ENCODE measurements at places on chromosomes 2 and 18.

DNA sequence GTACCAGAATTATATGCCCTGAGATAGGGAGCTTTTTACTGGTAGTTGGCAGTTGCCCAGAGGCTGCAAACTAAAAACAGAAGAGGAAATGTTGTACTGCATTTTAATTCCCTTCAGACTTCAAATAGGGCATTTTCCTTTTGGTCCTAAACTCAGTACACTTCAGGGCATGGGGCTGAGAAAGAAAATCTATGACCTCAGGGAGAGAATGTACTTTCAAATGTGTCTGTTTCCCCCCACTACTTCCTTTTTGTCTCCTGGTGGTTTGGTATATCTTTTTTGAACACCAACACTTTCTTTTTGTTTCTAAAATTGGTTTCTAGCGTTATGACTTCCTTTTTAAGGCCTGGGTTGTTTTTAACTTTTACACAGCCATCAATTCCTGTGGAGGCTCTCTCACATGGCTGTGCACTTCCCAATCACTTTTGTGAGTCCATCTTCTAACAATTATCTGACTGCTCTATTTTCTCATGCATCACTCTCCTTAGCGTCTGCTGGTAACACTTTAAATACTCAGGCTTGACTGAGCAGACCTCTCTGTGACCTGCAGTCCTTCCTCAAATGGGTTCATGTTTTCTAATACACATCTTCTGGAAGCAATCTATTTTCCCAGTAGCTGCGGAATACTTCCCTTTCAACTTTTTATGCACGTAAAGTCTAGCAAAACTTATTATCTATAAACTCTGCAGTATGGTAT, 596.0 kb downstream of the LRP1B start:
- no peak for DNase-seq

- DNase-seq, result no peak
Observed at GRCh38 chr2:101267671-101268656, 15.3 kb downstream of the CNOT11 start.

- DNase-seq, result no peak
Observed at GRCh38 chr2:2777876-2778275, 446.8 kb upstream of the MYT1L start.

GRCh38 chr2:234714711-234715110, 217.8 kb upstream of the ARL4C start:
- no peak for DNase-seq

GRCh38 chr18:75156139-75156750, 52.7 kb downstream of the PTGR3 start:
- DNase-seq, result no peak

DNA sequence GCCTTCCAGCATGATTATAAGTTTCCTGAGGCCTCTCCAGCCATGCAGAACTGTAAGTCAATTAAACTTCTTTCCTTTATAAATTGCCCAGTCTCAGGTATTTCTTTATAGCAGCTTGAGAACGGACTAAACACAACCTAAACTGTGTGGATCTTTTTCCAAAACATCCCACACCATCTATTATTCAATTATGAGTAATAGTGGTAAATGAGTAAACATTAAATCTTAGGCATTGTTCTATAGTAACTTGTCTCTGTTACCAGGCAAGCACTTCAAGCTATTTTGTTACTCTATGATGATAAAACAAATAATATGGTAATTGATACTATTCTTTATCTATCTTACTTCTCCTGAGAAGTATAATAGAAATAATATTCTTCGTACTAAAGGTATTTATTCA, 536.9 kb upstream of the CHAC2 start:
- DNase-seq, result no peak

GRCh38 chr18:50722311-50722710, 97.5 kb downstream of the MRO start:
- DNase-seq, result no peak

GRCh38 chr18:41266204-41266603, 688.8 kb upstream of the PIK3C3 start:
- no peak for DNase-seq

DNA sequence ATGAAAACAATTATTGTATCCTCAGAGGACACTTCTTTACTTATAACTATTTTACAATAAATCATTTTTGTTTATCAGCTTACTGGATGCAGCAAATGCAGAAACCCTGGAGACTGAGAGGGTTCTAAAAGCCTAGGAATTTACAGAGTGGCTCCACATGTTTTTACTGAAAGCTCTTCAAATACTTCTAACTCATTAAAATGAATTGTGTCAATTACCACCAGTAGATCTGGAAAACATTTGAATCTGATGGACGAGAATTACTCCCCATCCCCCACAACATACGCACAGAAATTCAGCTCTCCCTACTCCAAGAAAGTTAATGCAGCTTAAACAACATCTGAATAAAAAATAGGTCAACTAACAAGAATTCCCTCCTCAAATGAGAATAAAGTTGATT, 319.8 kb upstream of the FIGN start:
- no peak for DNase-seq

GRCh38 chr2:170707821-170708795, 7.0 kb upstream of the SP5 start:
- DNase-seq, result no peak

DNA sequence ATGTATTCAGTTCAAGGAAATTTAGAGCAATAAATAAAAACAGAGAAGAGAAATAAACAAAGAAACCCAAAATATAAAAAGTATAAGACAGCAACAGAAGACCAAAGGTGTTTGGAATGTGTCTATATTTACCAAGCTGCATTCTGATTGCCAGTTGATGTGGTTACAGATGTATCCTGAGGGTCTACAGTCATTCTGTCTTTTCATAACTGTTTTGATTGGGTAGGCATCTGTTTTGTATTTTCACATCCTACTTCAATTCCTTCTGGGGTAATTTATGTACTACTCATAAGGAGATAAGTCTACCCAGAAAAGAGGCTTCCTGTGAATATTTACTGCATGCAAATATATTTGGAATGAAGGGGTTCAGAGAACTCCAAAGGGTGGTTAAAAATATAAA, 596.8 kb upstream of the GCFC2 start:
- no peak for DNase-seq

- no peak for DNase-seq
Observed at GRCh38 chr18:37334631-37335408, 230.8 kb downstream of the CELF4 start.
